ENCODE measurements at places on chromosomes 1 and 21.

DNA sequence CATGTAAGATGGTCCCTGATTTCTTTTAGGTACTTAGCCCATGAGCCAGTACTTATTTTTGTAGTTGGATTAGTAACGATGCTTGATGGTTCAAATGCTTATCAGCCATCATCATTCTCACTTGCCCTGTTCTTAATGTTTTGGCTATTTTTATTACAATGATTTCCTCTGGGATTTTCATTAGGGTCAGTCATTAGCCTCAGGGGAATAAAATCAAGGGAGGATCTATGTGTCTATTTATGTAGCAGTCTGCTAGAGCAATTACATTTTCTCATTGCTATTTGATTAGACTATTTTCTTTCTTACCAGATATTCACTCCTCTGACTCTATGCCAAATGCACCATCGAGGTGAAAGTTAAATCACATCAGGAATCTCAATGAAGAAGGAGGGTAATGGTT, 10.9 kb upstream of the CCT8 start:
- DNase-seq, result no peak

DNA sequence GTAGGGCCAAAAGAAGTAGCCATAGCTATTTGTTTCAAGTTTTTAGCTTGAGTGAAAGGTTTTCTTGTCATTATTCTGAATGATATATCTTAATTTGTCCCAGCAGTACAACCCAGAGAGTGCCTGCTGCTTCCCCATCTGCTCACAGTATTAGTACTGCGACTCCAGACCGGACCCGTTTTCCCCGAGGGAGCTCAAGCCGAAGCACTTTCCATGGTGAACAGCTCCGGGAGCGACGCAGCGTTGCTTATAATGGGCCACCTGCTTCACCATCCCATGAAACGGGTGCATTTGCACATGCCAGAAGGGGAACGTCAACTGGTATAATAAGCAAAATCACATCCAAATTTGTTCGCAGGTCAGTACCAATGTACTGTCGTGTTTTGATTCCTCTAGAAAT, 37.2 kb upstream of the C1orf115 start:
- DNase-seq, result no peak

DNA sequence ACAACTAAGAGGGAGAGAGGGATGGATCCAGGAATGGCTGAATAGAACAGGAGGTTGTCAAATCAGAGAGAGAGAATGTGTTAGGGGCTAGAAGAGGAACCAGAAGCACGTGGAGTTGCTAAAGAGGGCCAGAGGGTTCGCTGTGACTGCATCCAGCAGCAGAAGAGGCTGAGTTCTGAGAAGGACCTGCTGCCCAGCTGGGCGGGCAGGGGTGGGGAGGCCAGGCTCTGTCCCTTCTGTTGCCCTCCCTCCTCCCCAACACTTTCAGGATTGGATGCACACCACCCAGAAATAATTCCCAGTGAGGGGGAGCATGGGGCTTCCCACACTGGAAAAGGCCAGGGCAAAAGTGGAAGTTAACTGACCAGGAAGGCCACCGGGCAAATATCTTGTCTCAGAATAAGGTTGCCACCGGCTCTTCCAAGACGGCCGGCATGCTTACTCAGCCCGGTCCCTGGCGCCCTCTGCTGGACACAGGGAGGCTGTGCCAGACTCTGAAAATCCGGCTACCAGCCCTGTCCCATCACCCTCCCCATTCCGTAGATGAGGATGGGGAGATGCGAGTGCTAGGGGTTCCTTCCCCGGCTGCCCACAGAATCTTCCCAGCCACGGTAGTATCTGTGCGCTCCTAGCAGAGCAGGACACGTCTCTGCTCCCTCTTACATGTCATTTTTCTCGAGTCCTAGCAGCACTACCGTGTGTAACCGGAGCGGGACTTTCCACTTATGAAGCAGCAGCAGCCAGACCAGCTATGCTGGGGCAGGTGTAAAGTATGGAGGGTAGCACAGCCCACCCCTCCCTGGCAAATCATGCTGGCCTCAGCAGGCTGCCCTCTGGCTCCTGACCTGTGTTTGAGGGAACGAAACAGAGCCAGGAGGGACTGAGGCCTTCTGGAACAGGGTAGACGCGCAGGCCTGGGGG, 46.8 kb upstream of the A3GALT2 start:
- no peak for DNase-seq

DNA sequence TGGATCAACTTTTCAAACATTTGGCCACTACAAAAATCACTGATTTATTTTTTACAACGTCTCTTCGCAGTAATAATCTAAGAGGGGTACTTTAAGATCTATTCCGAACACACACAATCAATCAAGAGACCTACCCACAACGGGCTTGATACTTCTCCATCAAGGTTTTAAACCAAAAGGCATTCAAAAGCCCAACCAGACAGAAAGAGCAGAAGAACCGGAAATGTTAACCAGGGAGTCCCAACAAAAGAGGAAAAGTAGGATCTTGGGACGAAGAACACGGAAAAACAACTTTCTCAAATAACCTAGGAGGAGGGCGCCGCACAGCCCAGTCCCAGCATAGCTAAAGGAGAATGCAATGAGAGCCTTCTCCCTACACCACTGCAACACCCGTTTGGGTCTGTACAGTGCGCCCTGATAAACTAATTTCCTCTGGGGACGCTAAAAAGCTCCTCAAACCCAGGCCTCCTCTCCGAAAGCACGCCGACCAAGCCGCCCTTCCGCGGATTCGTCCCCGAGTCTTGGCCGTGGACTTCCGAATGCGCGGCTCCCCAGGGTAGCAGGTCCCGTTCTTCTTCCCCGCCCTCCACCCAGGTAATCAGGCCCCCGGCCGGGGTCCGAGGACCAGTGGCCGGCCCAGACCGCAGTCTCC, 623 bp downstream of the RPL22 start:
- DNase-seq, result no peak

- DNase-seq, result no peak
Measured at GRCh38 chr21:32795376-32795775, 23.8 kb upstream of the PAXBP1 start.

DNA sequence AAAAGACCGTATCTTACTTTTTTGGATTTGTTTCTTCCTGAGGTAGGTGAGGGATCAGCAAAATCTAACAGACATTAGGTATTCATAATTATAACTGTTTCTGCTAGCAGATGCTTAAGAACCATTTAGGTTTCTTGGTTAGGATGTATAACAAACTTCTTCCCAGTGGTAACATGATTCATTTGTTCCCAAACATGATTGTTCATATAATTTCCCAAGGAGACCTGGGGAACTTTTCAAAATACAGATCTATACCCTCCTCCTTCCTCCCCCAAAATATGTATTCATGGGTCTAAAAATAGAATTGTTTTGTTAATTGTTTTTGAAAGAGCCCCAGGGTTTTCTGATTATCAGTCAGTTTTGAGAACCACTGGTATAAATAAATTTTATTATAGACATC, 228.2 kb downstream of the COP1 start:
- DNase-seq, result no peak

- DNase-seq, result no peak
Measured at GRCh38 chr21:14833241-14833640, 231.6 kb downstream of the NRIP1 start.

- DNase-seq, result no peak
Measured at GRCh38 chr1:236140705-236141446, 1.5 kb upstream of the GPR137B start.

GRCh38 chr1:78178816-78179215, 133.1 kb downstream of the GIPC2 start:
- no peak for DNase-seq

DNA sequence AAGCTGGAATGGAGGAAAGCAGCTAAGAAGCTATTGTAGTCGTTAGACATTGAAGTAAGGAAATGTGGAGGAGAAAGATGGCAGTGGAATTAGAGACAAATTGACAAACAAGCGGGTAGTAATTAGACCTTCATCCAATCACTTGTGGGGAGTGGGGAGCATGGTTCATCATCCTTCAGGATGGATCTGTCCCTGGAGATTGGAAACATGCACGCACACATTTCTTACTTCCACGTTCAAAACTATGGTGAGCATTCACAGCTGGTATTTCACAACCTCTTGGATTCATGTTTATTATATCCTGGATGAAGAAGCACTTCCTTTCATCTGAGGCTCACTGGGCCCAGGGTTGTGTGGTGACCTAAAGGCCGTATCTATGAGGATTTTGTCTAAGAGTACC, 188.1 kb downstream of the ST6GALNAC3 start:
- DNase-seq, result no peak

DNA sequence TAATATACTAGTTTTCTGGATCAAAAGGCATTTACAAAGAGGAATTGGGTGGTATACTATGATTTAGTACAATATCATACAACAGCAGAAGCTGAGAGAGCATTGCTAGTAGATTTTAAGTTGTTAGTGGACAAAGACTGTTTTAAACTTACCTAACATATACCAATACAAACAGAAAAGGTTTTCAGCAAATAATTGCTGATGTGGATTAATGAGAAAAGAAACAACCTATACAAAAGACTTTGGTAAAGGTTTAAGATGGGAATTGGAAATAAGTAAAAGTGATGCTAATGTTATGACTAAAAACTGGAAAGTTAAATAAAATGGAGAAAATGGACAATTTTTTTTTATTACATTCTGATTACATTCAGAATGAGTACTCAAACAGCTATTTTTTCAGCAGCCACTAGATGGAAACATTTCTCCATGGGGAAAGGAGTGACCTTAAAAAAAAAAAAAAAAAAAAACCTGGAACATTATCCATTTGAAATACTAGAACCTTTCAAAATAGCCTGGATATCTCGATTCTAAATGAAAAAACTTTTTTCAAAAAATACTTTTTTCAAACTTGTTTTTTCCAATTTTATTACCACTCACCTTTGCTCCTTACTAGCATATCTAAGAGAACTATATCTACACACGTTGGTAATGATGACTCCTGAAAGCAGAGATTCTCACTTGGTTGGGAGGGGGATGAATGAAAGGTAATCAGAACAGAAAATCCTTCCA, 55.4 kb downstream of the EPRS1 start:
- no peak for DNase-seq

- DNase-seq, result no peak
Measured at GRCh38 chr1:25797939-25798338, 2.1 kb upstream of the SELENON start.

DNA sequence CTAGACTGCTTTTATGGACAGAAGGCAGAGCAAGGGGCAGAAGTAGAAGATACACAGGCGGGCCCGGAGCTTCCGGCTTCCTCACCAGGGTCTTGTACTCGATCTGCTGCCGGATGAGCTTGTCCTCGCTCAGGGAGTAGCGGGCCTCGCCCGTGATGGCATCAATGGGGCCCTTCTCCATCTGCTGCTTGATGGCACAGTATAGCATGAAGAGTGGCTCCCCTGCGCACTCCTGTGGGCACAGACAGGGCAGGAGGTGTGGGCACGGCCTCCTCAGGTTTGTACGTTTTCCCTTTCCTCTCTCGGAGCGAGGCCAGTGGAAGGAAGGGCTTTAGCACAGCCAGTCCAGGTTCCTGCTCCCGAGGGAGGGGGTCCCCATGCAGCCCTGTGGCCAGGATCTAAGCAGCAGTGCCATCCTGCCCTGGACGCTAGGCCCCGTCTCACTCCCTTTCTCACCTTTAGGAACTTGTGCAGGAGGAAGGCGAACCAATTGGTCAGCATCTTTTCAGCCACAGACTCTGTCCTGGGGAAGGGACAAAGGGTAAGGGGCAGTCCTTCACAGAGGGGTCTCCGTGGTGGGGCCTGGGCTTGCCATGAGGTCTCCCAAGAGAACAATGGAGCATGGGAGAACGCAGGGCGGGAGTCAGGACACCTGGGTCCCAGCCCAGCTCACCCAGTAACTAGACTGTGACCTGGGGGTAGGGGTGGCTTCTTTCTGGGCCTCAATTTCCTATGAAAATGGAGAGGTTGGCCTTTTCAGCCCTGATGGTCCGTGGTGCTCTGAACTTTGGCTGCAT, 128.8 kb upstream of the CD34 start:
- no peak for DNase-seq

- no peak for DNase-seq
Measured at GRCh38 chr1:81887421-81888144, 86.8 kb downstream of the ADGRL2 start.

GRCh38 chr1:71019233-71019969, 28.2 kb downstream of the PTGER3 start:
- no peak for DNase-seq

- no peak for DNase-seq
Measured at GRCh38 chr1:194069168-194069830, 882.9 kb upstream of the B3GALT2 start.

GRCh38 chr1:227388214-227389168, 70.2 kb upstream of the CDC42BPA start:
- no peak for DNase-seq

GRCh38 chr1:25924454-25924853, 18.2 kb upstream of the STMN1 start:
- DNase-seq, result no peak
